Caki2 (cell line): ENCODE measurements at places on chromosomes 7 and 10.
A peak's percentile ranks its signal among the peaks of the same experiment; 100 is the strongest.

- no peak for DNase-seq
Observed at GRCh38 chr7:135913404-135913803, 63.8 kb downstream of the MTPN start.

DNA sequence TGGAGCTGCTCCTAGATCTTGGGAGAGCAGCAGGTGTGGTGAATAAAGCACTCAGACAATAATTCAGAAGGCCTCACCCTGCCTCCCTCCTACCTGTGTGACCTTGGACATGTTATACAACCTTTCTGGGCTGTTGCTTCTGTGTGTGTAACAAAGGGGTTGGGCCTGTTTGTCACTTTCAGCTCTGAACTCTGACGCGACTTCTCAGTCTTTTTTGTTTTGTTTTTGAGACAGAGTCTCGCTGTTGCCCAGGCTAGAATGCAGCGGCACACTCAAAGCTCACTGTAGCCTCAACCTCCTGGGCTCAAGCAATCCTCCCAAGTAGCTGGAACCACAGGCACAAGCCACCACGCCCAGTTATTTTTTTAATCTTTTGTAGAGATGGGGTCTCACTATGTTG is 89.3 kb downstream of the DNMBP start:
- DNase-seq: no peak

- no peak for DNase-seq
Observed at GRCh38 chr10:767211-767610, 77.7 kb upstream of the DIP2C start.

- no peak for DNase-seq
Observed at GRCh38 chr10:28479927-28480627, 52.8 kb upstream of the WAC start.

GRCh38 chr7:98137826-98138151 is 31.1 kb downstream of the LMTK2 start:
- DNase-seq: no peak

DNA sequence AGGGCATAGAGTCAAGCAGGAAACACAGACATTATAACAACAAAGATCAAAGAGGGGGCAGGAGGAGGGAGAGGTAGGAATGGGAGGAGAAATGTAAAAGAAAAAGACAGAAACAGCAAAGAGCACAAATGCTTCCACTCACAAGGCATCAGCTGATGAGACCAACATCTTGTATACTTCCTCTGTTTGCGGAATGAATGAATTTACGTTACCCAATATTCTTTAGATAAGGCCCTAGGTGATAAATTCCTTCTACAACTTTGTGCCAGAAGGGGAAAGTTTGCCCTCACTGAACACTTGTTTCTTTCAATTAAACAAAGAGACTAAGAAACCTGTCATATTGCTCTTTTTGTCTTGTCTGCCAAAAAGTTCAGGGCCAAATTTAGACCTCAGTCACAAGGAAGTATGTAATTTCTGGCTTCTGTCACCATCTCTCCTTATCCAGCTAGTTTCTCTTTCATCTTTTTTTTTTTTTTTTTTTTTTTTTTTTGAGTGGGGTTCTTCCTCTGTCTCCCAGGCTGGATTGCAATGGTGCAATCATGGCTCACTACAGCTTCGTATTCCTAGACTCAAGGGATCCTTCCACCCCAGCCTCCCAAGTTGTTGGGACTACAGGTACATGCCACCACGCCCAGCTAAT is 116.4 kb upstream of the NANOS1 start:
- DNase-seq: no peak

DNA sequence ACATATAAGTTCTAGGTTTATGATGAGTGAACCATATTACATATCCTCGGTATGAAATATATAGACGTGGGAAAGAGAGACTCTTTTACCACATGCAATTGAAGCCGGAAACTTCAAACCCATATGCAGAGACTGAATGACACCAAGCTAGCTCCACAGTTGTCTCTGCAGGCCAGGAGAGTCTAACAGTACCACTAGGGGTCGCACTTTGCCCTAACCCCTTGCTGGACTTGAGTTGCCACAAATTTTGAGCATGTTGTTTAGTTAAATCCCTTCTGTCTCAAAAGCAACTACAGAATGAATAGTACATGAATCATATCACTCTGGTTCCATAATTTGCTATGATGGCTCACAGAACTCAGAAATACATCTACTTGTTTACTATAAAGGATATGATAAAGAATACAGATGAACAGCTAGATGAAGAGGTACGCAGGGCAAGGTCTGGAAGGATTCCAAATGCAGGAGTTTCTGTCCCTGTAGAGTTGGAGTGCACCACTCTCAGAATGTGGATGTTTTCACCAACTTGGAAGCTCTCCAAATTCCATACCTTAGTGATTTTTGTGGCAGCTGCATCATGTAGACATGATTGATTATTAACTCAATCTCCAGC is 112.4 kb upstream of the YAE1 start:
- DNase-seq: peak; percentile 30

- DNase-seq: no peak
Observed at GRCh38 chr7:23285657-23286646, 13.2 kb upstream of the MALSU1 start.

DNA sequence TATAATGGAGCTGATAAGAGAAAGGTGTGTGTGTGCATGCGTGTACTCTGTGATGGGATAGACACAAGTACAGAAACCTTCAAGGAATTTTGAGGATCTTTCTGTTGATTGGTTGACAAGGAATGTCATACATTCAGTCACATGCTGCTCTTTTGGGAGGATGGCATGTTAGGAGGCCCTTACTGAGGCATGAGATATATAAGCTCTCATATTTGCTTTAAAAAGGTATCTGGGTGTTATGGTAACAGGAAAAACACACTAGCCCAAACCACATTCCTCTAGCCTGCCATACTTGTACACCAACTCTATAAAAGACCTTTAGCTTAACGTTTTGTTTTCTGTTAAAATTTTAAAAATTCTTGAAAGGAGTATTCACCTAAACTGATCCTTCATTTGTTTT is 72.5 kb upstream of the EGFR start:
- no peak for DNase-seq

DNA sequence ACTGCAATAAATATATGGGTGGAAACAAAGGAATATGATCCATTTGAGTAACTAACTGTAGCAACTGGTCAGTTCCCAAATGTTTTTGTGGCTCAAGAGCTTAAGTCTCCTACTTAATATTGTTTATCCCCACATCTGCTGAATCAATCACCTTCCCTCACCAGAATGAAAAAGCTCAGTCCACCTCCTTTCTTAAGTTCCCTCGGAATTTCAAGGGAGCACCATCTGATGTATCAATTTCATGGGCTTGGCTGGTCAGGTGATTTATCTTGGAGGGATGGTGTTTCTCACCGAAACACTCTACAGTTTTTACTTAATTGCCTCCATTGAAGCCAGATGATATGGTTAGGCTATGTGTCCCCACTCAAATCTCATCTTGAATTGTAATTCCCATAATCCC is 176.6 kb downstream of the SEMA3E start:
- no peak for DNase-seq

GRCh38 chr7:13540429-13540828 is 449.0 kb downstream of the ETV1 start:
- no peak for DNase-seq

DNA sequence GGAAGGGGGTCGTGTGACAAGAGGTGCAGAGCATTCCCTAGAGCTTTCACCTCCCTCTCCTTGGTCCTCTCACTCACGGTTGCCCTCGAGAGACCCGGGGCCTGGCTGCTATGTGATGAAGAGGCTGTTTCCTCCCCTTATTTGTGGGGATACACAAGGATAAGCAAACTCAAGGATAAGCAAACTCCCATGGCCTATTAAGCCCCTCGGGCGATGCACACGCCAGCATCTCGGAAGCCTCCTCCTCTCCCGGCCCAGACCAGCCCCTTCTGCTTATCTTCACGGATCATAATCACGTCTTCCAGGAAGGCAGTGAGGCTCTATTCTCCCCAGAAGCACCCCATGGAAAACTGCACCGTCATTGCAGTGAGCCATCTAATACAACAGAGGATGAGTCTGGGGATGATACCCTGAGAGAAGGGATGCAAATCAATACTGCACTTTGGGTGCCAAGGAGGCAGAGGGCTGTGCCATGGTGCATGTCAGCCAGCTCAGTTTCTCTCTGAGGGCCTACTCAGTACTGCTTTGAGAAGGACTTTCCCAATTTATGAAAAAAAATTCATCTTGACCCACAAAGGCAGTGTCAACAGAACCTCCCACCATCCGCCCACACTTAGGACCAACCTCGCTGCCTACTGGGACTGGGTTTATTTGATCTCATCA is 22.2 kb downstream of the TMEM273 start:
- no peak for DNase-seq

DNA sequence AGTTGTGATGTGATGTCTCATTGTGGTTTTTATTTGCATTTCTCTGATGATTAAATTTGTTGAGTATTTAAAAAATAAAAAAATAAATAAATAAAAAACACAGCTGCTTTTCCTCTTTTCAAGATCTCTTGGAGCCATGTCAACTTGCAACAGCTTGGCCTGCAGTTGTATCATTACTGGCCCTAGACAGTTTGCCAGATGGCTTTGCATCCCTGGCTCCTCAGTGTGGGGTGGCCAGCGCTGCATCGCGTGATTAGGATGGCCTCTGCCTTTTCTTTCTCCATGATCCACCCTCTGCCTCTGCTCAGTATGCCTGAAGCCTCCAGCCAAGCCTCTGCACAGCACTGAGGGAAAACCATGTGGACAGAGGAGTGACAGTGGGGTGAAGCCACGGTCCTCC is 96.8 kb downstream of the PPP1R3C start:
- DNase-seq: no peak

DNA sequence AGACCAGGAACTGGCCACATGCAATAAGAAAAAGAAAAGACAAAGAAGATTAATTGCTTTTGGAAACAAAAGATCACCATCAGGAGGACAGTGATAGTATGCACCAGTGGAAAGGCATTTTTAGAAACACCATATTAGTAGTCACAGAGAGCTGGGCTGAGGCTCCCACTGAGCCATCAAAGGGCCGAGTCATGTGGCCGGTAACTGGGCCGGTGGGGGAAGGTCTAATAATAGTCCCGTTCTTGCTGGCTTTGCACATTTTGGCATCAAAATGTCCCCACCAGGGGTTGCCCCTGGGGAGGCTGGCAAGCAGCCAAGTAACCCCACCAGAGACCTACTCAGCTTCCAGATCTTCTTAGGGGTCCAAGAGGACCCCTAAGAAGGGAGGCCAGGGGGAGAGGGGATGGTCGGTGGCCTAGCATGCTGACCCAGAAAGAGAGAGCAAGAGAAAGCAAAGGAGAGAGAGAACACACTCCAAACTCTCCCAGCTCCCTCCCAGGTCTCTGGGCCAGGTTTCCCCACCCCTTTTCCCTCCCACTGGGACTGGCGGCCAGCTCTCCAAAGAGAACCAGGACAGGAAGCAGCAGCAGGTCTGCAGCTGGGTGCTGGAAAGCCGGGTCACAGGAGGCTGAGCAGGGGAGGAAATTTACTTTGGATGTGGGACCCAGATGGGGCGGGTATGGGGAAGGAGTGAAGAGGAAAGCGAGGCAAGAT is 70.2 kb upstream of the FGFR2 start:
- DNase-seq: no peak

DNA sequence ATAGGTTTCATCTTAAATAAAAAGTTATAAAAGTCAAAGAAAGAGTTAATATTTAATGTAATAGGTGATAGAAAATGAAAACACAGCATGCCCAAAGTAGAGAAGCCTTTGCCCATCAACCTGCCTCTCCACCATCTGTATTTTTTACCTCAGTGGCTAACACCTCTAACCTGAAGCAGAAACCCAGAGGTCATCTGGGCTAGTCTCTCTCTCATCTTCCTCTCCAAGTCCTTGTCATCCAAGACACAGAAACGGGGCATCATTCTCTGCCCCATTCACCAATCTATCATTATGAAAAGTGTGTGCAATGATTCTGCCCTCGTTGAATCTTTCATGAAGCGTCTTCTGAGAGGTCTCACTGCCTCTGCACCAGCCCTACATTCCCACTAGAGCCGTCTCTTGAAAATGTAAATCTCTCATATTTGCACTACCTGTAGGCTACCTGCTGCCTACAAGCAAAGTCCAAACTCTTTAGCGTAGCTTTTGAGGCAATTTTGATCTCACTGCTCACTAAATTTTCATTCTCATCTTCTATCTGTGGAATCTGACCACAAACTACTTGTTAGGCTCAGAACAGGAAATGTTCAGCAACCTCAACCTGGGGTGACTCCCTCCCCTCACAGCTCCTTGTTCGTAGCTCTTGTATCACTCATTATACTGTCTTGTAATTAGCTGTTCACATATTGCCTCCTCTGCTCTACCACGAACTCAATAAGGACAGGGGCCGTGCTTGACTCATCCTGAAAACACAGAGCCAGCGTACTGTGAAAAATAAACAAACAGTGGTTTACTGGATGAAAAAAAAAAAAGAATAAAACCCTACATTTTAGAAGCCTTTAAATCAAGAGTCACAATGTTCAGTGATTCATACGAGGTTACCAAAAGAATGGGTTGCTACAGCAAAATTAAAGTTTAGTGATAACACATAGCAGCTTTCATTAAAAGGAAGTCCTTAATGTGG is 83.1 kb downstream of the CTNNA3 start:
- DNase-seq: peak; percentile 71
